ENCODE measurements at places on chromosomes 1 and 21.

- no peak for DNase-seq
Measured at GRCh38 chr1:15579683-15580047, 5.2 kb downstream of the AGMAT start.

- DNase-seq, result no peak
Measured at GRCh38 chr1:86429835-86430234, 5.9 kb downstream of the CLCA2 start.

DNA sequence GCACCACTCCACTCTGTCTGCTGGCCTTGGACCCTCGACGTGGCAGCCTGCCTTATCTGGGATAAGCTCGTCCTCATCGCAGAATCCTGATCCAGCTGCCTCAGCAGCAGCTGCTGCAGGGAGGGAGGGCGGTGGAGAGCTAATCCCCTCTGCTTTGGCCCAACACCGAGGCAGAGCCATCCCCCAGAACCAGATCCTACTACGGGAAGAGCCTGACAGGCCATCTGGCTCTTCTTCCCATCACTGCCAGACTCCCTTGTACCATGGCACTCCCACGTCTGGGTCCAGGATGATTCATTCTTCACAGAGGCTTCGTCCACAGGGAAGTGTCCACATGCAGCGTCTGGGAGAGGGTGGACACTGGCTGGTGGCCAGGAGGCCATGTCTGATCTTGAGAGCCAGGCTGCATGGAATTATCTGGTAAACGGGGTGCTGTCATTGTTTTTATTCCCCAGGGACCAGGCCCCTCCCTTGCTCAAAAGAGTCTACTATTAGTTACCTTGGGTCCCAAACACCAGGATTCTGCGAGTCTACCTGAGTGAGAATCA is 14.6 kb upstream of the PKP1 start:
- no peak for DNase-seq

- DNase-seq, result no peak
Measured at GRCh38 chr1:231494439-231495110, 33.9 kb upstream of the TSNAX start.

DNA sequence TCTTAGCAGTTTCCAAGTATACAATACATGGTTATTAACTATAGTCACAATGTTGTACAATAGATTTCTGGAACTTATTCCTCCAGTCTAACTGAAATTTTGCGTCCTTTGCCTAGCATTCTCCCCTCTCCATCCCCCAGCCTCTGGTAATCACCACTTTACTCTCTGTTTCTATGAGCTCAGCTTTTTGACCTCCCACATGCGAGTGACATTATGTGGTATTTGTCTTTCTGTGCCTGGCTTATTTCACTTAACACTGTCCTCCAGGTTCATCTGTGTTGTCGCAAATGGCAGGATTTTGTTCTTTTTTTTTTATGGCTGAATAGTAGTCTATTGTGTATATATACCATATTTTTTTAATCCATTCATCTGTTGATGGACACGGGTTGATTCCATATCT is 43.9 kb upstream of the CD101 start:
- no peak for DNase-seq

- DNase-seq, result no peak
Measured at GRCh38 chr1:225577241-225577640, 75.7 kb downstream of the ENAH start.

- no peak for DNase-seq
Measured at GRCh38 chr1:167805041-167805556, 83.3 kb downstream of the MPZL1 start.

DNA sequence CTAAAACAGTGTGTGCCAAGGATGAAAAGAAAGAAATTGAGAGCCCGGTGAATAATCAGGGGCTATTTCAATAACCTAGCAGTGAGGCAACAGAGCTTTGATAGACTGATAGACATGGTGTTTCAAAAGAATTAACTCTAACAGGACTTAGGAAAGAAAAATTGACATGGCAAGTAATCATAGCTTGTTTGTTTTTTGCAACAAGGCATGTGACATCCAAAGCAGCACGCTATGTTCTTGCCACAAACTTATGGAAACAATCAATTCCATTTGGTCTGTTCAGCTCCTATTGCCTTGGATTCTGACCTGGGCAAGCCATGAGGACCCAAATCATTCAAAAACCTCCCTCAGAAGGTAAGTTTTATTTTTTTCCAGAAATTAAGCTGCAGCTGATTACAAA is 608.5 kb downstream of the SMYD3 start:
- DNase-seq, result no peak

DNA sequence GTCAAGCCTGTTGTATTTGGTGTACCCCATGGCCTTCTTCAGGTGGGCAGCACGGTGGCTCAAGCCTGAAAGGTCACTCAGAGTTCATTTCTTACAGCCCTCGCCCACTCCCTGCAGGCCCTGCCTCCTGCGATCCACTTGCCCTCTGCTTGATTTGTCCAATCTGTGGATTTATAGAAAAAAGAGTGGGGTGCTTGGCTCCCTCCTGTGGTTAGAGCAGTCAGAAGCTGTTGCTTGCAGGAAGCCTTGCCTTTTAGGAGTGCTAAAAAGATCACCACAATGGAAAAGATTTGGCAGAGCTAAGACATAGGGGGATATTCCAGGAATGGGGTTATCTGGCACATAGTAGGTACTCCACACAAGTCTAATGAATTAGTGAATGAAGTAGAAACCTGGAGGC is 108.0 kb upstream of the TRABD2B start:
- DNase-seq, result no peak

- no peak for DNase-seq
Measured at GRCh38 chr1:150917387-150917786, 8.8 kb upstream of the SETDB1 start.

DNA sequence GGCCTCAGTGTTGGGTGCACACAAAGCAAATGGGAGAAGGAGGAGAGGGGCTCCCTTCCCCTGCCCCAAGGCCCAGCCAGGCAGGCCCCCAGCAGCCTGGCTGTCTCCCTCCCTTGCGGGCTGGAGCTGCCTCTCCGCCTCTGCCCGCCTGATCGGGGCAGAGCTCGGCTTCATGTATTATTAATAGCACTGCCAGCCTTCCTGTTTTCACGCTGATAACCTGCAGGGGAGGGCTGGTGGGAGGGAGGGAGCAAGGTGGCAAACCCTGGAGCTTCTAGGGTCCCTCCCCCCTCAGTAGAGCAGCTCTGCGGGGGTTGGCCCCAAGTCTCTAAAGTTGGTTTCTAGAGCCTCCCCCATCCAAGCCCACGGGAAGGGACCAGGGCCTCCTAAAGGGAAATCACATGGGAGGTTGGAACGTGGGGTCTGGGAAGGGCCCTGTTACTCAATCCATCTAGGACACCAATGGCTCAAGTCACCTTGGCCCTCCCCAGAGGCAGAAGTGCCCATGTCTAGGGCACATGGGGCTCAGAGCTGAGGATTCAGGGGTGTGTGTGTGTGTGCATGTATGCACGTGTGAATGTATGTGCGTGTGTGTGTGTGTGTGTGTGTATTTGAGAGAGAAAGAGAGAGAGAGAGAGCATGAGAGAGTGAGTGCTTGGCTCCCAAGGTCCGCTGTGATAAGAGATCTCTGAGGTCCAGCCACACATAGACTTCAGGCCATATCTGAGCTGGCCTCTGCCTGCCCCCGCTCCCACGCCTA is 21.8 kb upstream of the POU3F1 start:
- no peak for DNase-seq

DNA sequence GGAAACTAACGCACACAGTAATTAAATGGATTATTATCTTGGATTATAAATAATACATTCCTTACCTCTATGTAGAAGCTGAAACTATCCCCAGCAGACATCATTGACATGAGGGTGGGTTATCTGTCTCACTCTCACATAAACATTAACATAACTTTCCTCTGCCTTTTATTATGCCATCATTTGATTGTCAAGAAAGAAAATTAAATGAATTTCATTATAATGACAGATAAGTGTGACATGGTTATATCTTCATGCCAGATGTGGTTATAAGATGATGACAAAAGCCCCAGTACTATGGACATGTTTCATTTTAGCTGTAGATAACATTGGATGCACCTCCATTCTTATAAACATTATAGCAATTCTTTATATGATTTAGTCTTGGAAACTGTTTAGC is 476.5 kb downstream of the KCNT2 start:
- no peak for DNase-seq

DNA sequence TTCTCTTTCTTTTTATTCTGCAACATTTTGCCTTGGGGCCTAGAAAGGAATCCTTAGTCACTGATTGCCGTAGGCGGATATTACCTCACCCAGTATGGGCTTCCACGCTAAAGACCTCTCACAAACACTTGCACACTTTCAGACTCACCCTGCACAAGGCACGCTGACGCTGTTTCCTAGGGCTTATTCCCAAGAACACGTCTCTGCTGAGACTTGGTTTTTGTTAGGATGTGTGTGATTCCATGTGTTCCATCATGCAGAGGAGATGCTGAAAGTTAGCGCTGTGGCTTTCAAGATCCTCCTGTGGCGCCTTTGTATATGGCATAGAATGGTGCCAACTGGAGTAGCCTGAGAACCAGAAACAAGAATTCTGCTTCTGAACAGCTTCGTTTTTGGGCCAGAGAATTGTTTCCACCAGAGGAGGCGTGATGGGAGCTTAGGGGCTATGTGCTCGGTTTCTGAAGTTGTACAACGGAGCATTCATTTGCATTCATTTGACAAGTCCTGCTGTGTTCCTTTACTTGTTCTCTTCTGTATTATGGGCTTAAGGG is 297.0 kb downstream of the DISC1 start:
- DNase-seq, result no peak

- no peak for DNase-seq
Measured at GRCh38 chr1:203465146-203465798, 10.3 kb upstream of the PRELP start.

GRCh38 chr1:1157914-1158710 is 15.6 kb upstream of the TTLL10 start:
- no peak for DNase-seq

DNA sequence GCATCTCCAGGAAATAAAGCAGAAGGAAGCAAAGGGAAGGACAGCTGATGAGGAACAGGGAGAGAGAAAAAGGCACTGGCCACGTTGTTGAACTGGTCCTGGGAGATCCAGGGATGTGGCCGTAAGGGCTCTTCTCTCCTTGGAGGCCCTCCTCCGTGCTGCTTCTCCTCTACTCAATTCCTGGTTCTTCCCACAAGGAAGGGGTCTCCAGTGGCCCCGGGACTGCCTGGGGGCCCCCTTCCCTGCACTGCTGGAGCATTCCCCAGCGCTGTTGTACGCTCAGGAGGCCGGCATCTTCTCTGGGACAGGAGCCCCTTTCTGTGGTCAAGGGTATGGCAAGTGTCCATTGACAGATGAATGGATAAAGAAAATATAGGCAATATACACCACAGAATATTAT is 88.5 kb upstream of the TLR5 start:
- no peak for DNase-seq

DNA sequence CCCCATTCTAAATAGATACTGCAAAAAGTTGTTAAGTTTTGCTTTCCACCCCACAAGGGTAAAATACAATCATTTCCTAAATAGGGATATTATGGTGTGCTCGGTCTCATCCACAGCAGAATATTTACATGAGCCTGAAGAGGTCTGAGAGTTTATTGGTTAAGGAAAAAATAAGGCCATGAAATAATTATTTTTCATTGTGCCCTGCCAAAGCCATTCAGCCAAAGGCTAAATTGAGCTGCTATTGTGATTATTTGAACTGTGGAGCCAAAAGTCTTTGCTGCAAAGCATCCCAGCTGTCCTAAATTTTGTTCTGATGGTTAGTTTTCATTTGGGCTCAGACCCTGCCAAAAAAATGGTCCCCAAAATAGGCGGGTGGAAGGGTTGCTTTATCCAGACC is 298.7 kb upstream of the ESRRG start:
- no peak for DNase-seq

- DNase-seq, result no peak
Measured at GRCh38 chr1:92778376-92778775, 6.5 kb downstream of the EVI5 start.

DNA sequence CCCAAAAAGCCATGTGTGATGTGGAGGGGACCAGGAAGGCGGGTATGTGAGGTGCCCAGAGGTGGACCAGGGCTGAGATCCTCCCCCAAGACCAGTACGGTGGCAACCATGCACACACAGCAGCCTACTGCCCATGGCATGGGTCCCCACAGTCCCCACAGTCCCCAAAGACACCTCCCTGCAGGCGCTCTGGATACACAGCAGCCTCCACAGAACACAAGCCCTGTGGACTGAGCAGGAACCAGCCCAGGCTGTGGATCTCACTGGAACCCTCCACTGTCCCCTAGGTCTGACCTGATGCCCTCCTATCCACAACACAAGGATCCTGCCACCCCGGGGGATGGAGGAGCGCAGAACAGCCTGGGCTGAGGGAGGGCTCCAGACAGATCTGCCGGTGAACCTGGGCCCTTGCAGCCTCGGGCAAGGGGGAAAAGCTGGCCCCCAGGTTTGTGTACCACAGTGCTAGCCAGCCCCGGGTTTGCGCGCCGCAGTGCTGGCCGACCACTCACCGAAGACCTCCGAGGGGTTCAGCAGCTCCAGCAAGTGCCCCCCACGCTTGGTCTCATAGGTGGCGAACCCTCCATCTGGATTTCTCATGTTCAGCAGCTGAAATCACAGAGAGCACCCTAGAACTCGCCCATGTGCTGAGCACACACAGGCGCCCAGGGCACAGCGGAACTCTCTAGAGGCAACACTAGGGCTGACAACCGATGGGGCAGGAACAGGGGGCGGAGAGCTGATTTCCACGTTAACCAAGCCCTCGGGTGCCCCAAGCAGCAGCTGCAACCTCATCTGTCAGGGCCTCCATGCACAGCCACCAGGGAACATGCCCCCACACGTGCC is 22.1 kb upstream of the SPATC1L start:
- DNase-seq, result no peak

- no peak for DNase-seq
Measured at GRCh38 chr1:241738284-241739078, 86.4 kb downstream of the WDR64 start.

DNA sequence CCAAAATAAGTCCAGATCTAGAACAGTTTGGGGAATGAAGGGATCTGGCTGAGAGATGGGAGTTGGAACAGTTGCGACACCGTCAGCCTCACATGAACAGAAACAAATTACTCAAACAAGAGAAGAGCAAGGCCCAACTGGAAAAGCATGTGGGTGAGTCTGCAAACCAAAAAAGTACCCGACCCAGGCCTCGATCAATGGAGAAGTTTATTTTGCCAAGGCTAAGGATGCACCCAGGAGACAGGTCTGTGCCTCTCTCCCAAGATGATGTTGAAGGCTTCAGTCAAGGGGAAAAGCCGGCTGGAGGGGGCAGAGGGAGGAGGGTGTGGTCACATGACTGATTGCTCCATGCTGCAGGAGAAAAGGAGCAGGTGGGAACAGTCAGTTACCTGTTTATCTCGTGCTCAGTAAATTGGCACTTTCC is 42.3 kb downstream of the KRTAP10-1 start:
- DNase-seq, result no peak

- no peak for DNase-seq
Measured at GRCh38 chr1:7587773-7588456, 183.2 kb upstream of the VAMP3 start.

All from activated CD8-positive, alpha-beta memory T cell treated with anti-CD3 and anti-CD28 coated beads for 48 hours (primary cell).